ENCODE measurements at places on chromosomes 2 and 18. TPM values are rescaled to one million over a fixed set of nuclear protein-coding genes. Genes with fewer than 3 reads are reported as not detected.

Gene ERMN
- total RNA-seq, result 2.8 TPM

Gene CMPK2
- total RNA-seq, result 18.0 TPM

Gene TRIM43
- not detected for total RNA-seq

Gene CD8A
- 4.2 TPM for total RNA-seq

Gene GCG
- total RNA-seq, result 0.23 TPM

- H3K4me1 ChIP-seq, result no peaks in the 10 kb centered on the region
- H3K4me3 ChIP-seq, result no peak overlapping the region
- H3K27me3 ChIP-seq, result no peaks in the 10 kb centered on the region
- no peak for DNase-seq
- H3K27ac ChIP-seq, result no peak overlapping the region
Measured at GRCh38 chr18:66676699-66677098, 72.8 kb upstream of the CDH19 start.

GRCh38 chr2:164061129-164061746 lies 325.4 kb upstream of the FIGN start:
- no peaks in the 10 kb centered on the region for H3K27me3 ChIP-seq
- DNase-seq, result no peak
- no peaks in the 10 kb centered on the region for H3K36me3 ChIP-seq
- H3K4me3 ChIP-seq, result no peak overlapping the region
- no peaks in the 10 kb centered on the region for H3K4me1 ChIP-seq
- no peak overlapping the region for H3K27ac ChIP-seq

GRCh38 chr2:156435718-156436496 lies at the start of gene GPD2:
Gene GPD2 (plus strand): TSS chr2:156436379. CDS start chr2:156476106, 39,727 bp downstream.
- no peaks in the 10 kb centered on the region for H3K36me3 ChIP-seq
- no peaks in the 10 kb centered on the region for H3K27me3 ChIP-seq
- peak within 1 kb of the TSS; percentile 63 for H3K4me3 ChIP-seq
- DNase-seq, result peak; percentile 96

DNA sequence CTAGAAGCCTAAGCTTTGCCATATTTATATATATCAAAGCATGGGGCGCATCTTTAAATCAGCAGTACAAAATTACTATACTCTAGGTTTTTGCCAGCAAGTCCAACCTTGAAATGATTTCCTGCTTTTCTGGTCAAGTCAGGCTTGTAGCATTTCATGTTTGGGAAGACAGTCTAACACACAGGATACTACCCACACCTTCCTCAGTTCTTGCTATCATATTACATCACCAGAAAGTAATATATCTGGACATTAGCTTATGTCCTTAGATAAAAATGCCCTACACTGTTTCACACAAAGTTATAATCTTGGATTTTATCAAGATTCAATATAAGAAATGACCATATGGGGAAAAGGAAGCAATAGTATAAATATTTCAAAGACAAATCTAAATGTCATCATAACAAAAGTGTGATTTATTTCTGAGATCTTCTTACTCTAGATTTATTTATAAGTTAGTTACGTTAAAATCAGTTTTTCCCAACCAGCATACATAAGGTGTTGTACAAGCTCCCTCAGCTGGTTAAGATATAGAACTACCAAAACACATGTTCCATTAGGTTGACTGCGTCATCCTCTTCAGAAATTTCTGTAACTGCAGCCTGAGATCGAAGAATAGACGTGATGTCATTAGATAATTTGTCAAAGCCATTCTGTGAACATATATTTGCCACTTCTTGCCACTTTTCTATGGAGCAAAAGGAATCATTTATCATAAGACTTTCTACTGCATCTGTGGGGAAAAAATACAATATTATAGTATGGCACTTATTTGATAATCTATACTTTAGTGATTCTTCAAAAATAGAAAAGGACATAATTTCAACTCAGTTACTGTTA lies 56.6 kb downstream of the CLHC1 start:
- H3K36me3 ChIP-seq, result no peaks in the 10 kb centered on the region
- H3K27ac ChIP-seq, result no peak overlapping the region
- no peak for DNase-seq
- H3K27me3 ChIP-seq, result no peaks in the 10 kb centered on the region
- no peaks in the 10 kb centered on the region for H3K4me1 ChIP-seq
- H3K4me3 ChIP-seq, result no peak overlapping the region

DNA sequence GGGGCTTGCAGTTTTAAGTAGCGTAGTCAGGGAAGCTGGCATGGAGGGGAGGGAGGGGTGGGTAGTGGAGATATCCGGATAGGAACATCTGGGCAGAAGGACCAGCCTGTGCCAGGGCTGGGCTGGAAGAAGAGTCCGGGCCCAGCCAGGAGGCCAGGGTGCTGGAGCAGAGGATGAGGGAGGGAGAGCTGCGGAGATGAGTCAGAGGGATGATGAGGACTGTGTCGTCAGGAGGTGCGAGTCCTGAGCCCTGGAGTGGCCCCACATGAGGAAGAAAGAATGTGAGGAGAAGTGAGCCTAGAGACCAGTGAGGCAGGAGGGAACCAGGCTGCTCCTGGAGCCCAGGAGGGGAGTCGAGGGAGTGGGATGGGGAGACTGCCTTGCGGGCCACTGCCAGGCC lies 82.4 kb downstream of the CTIF start:
- H3K27me3 ChIP-seq, result no peaks in the 10 kb centered on the region
- no peak for DNase-seq
- peaks cover 8% of the 10 kb centered on the region for H3K4me1 ChIP-seq
- H3K36me3 ChIP-seq, result no peaks in the 10 kb centered on the region

- H3K36me3 ChIP-seq, result no peaks in the 10 kb centered on the region
- no peak overlapping the region for H3K27ac ChIP-seq
- no peak for DNase-seq
- no peak overlapping the region for H3K4me3 ChIP-seq
Measured at GRCh38 chr2:108918156-108918874, 70.7 kb downstream of the EDAR start.

DNA sequence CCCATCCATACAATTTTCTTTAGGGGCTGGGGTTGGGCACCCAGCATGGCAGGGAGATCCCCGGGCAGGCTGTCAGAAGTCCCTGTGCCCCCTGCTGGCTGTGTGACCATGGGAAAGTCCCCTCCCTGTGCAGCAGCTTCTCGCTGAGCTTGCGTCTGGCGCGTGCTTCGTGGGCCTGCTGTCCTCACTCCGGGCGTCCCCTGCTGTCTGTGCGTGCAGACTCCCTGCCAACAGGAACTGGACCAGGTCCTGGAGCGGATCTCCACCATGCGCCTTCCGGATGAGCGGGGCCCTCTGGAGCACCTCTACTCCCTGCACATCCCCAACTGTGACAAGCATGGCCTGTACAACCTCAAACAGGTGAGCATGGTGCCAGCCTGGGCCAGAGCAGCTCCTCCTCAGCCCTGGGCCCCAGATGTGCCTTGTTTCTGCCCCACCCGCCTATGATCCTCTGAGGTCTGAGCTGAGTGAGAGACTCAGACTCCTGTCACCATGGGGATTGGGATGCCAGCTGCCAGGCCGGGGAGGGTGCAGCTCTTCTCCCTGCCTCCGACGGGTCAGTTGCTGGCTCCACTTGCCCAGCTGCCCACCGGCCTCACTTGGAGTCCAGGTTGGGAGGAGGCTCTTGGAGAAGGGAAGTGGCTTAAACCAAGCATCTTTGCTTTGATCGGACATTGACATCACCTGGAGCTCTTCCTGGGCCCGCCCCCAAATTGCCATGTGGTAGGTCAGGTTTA lies 28.6 kb downstream of the IGFBP2 start:
- no peak overlapping the region for H3K4me3 ChIP-seq
- peaks cover 5% of the 10 kb centered on the region for H3K4me1 ChIP-seq
- no peak overlapping the region for H3K27ac ChIP-seq

DNA sequence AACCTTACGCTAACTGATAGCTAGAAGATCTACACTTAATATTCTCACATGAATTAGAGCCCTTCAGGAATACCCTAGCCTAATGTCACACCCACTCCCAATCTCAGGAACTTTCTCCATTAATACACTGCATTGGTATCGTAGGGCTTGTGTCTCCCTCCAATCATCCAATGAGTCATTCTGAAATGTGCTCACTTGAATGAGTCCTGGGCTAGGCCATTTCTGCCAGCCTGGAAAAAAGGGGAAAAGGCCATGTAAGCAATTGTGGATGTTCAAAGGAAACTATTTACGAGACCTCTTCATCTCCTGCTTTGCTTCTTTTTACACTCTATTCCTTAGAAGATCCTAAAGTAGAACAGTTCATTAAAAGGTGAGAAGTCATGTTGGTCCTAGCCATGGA lies 18.8 kb downstream of the ZEB2 start:
- H3K27me3 ChIP-seq, result no peaks in the 10 kb centered on the region
- peaks cover 3% of the 10 kb centered on the region for H3K36me3 ChIP-seq
- DNase-seq, result no peak
- no peak overlapping the region for H3K27ac ChIP-seq

GRCh38 chr2:203997481-203997880 lies 60.9 kb downstream of the ICOS start:
- H3K4me1 ChIP-seq, result peaks cover 6% of the 10 kb centered on the region
- no peak for DNase-seq
- no peak overlapping the region for H3K27ac ChIP-seq

DNA sequence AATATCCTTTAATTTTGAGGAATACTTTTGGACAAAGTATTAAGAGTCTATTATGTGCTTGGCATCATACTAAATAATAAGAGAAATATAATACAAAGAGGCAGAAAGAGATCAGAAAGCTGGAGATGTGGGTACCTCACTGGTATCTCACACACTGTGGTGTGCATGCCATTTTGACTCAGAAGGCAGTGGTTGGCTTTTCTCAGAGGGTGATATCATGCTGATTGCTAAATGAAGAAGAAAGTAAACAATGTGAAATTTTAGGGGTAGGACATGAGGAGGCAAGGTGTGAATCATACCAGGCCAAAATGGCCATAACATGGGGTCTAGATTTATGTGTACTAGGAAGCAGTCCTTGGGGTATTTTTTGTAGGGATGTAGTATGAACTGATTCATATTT lies 16.6 kb upstream of the SPOPL start:
- H3K4me1 ChIP-seq, result no peaks in the 10 kb centered on the region
- H3K36me3 ChIP-seq, result no peaks in the 10 kb centered on the region
- no peak overlapping the region for H3K27ac ChIP-seq
- no peaks in the 10 kb centered on the region for H3K27me3 ChIP-seq

DNA sequence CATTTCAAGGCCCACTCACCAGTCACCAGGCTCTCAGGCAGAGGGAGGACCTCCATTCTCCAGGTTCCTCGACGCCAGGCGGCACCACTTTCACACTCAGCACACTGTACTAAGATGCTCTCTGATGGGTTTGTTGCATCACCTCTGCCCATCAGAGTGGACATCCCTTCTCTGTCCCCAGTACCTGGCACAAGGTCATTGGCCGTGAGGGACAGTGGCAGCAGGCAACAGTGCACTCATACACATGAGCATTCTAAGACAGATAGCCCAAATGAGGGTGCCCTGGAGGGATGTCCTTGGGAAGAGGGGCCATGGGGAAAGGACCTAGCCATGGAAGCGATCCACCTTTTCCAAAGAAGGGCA lies 3.0 kb upstream of the ADRA2B start:
- no peak overlapping the region for H3K27ac ChIP-seq
- DNase-seq, result no peak
- H3K27me3 ChIP-seq, result no peaks in the 10 kb centered on the region
- no peak overlapping the region for H3K4me3 ChIP-seq

- peaks cover 20% of the 10 kb centered on the region for H3K36me3 ChIP-seq
- H3K27ac ChIP-seq, result peak overlapping the region; percentile 97
- no peak for DNase-seq
- peak overlapping the region; percentile 59 for H3K4me3 ChIP-seq
Measured at GRCh38 chr2:85583667-85584353, 421 bp upstream of the VAMP5 start.

DNA sequence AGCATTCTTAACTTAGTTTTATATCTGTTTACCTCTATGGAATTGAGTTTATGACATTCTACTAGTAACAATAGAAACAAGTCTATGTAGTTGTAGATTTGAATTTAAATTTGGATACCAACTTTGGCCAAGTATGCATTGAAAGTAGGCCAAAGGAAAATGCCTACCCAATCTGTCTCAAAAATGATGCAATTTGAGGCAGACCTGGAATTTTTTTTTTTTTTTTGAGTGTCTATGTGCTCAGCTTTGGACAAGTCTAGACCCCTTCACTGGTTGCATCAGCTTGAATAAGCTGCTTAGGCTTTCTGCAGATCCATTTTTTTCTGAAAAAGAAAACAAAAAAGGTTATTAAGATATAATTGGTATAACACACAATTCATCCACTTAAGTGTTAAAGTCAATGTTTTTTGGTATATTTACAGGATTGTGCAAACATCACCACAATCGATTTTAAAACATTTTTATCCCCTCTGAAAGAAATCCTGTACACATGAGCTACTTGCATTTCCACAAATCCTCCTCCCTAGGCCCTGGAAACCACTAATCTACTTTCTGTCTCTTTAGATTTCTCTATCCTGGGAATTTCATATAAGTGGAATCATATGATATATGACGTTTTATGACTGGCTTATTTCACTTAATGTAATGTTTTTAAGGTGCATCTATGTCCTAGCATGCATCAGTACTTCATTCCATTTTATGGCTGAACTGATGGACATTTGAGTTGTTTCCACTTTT lies 185.1 kb upstream of the CCDC68 start:
- no peak overlapping the region for H3K27ac ChIP-seq
- no peaks in the 10 kb centered on the region for H3K4me1 ChIP-seq
- DNase-seq, result no peak
- H3K36me3 ChIP-seq, result no peaks in the 10 kb centered on the region
- H3K4me3 ChIP-seq, result no peak overlapping the region

DNA sequence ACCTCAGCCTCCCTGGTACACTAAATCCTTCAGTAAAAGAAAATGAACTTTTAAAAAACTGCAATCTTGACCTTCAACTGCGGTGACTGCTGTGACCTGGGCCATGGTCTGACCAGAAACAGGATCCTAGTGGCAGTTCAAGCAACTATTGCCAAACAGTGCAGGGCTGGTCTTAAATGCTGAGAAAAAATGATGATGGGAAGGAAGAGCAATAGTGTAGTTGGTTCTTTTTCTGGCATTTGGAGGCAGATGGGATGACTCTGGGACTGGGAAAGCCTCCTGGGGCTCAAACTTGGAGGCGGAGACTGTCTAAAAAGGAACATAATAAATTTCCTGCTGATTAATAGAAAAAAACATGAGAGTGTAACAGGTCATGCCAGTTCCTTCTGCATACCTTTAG lies 45.4 kb downstream of the CHN1 start:
- H3K36me3 ChIP-seq, result no peaks in the 10 kb centered on the region
- H3K27me3 ChIP-seq, result no peaks in the 10 kb centered on the region
- no peak for DNase-seq
- no peak overlapping the region for H3K27ac ChIP-seq
- H3K4me3 ChIP-seq, result no peak overlapping the region

DNA sequence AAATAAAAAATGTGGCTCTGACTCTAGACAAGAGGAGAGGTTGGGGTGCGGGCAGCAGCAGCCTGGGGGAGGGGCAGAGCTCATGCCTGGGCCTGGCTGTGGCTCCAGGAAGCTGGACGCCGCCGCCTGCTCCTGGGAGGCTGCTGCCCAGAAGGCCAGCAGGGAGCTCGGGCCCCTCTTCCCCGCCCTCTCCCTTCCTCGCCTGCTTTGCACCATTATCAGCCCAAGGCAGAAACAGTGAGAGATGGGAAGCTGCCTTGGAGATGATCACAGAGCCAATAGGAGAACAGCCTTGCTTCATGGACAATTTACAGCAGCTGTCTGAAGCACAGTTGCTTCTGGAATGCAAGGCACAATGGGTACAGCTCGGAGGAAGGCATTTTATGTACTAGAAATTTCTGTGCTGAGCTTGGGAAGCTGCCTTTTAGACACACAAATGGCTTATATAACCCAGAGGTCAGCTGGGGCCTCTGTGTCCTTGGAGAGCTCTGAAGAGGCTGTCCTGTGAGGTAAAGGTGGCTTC lies 55.3 kb upstream of the AFF3 start:
- H3K4me3 ChIP-seq, result no peak overlapping the region
- H3K4me1 ChIP-seq, result peaks cover 53% of the 10 kb centered on the region
- H3K27me3 ChIP-seq, result no peaks in the 10 kb centered on the region
- DNase-seq, result peak; percentile 85
- H3K36me3 ChIP-seq, result no peaks in the 10 kb centered on the region

GRCh38 chr2:180573951-180574350 lies 406.5 kb upstream of the UBE2E3 start:
- H3K4me1 ChIP-seq, result no peaks in the 10 kb centered on the region
- no peaks in the 10 kb centered on the region for H3K36me3 ChIP-seq
- H3K27ac ChIP-seq, result no peak overlapping the region
- no peak overlapping the region for H3K4me3 ChIP-seq

All from upper lobe of left lung (tissue), 6 donors.